Prostate gland (tissue), 2 donors: ENCODE measurements at places on chromosomes 5 and 9. TPM values are rescaled to one million over a fixed set of nuclear protein-coding genes. Genes with fewer than 3 reads are reported as not detected.
A peak's percentile ranks its signal among the peaks of the same experiment; 100 is the strongest.

DNA sequence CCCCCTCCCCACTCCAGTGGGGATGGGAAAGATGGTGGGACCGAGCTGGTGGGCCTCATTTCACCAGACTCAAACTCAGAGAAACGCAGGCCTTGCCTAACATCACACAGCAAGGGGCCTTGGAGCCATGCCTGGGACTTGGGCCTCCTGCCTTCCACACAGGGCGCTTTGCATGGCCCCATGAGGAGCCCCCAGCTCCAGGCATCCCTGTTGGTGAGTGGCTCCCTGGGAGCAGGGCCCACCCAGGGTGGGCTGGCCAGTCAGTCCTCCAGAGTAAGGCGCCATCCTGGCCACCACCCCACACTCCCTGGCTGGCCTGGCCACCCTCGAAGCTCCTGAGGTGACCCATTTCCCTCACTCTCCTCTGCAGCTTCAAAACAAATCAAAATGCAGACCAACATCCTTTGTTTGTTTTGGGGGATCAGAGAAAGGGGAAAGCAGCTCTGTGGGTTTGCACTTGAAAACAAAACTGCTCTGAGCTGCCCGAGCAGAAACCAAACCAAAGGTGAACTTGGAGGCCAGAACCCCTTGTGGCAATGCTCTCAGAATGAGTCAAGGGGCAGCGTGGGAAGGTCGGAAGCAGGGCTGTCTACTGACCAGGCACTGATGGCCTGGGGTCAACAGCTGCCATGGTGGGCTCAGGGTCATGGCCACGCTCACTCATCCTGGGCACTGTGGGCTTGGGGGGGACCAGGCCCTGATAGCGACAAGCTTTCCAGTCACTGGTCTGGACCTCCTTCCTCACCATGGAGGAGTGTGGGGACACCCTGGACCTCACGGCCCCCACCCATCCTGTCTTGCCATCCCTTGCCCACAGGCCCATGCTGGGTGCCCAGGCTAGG lies 37.0 kb upstream of the VDAC1 start:
- H3K4me1 ChIP-seq: no peaks in the 10 kb centered on the region
- H3K36me3 ChIP-seq: no peaks in the 10 kb centered on the region
- H3K27ac ChIP-seq: no peak overlapping the region
- no peak overlapping the region for H3K4me3 ChIP-seq
- DNase-seq: no peak
- H3K27me3 ChIP-seq: no peaks in the 10 kb centered on the region

GRCh38 chr5:42842921-42843641 lies 31.4 kb upstream of the SELENOP start:
- no peak overlapping the region for H3K4me3 ChIP-seq
- no peaks in the 10 kb centered on the region for H3K36me3 ChIP-seq
- no peak for DNase-seq
- no peaks in the 10 kb centered on the region for H3K27me3 ChIP-seq
- no peak overlapping the region for H3K27ac ChIP-seq

DNA sequence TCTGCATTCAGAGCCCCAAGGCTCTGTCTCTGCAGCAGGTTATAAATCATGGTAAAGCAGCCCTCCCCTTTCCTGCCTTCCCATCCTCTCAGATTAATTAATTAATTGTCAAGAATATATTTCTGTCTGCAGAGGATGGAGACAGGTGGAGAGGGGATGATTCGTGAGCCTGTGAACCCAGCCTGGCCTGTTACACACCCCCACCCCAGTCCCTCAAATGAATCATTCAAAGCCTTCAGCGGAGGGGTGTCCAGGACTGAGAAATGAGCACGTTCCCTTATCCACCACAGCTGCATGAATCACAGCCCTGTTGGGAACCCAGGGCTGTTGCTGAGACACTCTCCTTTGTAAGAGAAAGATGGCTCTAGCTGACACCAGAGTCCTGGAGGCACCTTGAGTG lies 56.0 kb downstream of the NIPAL4 start:
- H3K27ac ChIP-seq: peak overlapping the region; percentile 51
- H3K27me3 ChIP-seq: no peaks in the 10 kb centered on the region
- H3K36me3 ChIP-seq: no peaks in the 10 kb centered on the region
- no peaks in the 10 kb centered on the region for H3K4me1 ChIP-seq
- H3K4me3 ChIP-seq: no peak overlapping the region

GRCh38 chr9:5917888-5918287 lies 27.2 kb downstream of the MLANA start:
- no peaks in the 10 kb centered on the region for H3K4me1 ChIP-seq
- H3K27ac ChIP-seq: no peak overlapping the region
- no peaks in the 10 kb centered on the region for H3K27me3 ChIP-seq
- no peak for DNase-seq

- no peaks in the 10 kb centered on the region for H3K4me1 ChIP-seq
- no peak overlapping the region for H3K4me3 ChIP-seq
- no peak for DNase-seq
- H3K27me3 ChIP-seq: no peaks in the 10 kb centered on the region
- no peaks in the 10 kb centered on the region for H3K36me3 ChIP-seq
Observed at GRCh38 chr9:85897848-85898247, 43.1 kb upstream of the NAA35 start.

GRCh38 chr9:68541568-68541967 lies 885 bp upstream of the TMEM252 start:
- DNase-seq: no peak
- no peaks in the 10 kb centered on the region for H3K36me3 ChIP-seq
- H3K4me1 ChIP-seq: peaks cover 2% of the 10 kb centered on the region
- H3K4me3 ChIP-seq: no peak overlapping the region

DNA sequence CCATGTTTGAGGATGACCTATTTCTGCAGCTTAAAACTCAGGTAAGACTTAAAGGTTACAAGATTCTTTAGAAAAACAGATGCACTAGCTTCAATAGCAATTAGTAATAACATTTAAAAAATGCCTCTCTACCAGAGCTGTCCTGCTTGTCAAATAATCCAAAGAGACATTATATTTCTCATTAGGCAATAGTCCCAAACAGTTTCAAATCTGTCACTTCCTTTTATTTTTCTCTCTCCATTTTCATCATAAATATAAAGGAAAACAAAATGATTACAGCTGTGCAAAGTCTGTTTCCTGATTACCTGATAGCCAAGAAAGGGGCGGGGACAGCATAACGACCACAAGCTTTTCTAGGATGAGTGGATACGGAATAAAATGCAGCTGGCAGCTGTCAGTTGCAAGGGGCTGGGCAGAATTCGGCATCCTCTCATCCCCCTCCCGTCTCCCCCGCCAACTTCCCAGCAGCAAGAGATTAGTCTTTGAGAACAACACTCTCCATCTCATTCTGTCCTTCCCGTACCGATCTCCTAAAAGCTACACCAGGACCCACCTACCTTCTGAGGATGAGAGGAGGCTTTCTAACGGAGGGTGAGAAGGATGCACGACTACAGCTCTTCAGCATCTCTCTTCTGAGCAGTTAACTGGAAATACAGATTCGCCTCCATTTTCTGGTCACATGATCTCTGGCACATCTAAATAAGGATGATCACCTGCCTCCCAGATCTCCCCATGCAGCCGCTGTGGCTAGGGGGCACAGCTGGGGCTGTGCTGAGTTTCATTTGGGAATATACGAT lies 72.5 kb upstream of the PCA3 start:
- no peaks in the 10 kb centered on the region for H3K4me1 ChIP-seq
- no peak for DNase-seq
- H3K4me3 ChIP-seq: no peak overlapping the region
- H3K27ac ChIP-seq: no peak overlapping the region
- no peaks in the 10 kb centered on the region for H3K27me3 ChIP-seq

- no peak for DNase-seq
- H3K4me1 ChIP-seq: no peaks in the 10 kb centered on the region
- H3K4me3 ChIP-seq: no peak overlapping the region
- no peaks in the 10 kb centered on the region for H3K27me3 ChIP-seq
Observed at GRCh38 chr9:34737677-34738260, 27.8 kb upstream of the CCL21 start.

GRCh38 chr9:69740872-69741505 lies 18.8 kb downstream of the PTAR1 start:
- no peak overlapping the region for H3K27ac ChIP-seq
- no peak for DNase-seq
- H3K4me3 ChIP-seq: no peak overlapping the region
- H3K4me1 ChIP-seq: no peaks in the 10 kb centered on the region
- H3K27me3 ChIP-seq: no peaks in the 10 kb centered on the region
- no peaks in the 10 kb centered on the region for H3K36me3 ChIP-seq

DNA sequence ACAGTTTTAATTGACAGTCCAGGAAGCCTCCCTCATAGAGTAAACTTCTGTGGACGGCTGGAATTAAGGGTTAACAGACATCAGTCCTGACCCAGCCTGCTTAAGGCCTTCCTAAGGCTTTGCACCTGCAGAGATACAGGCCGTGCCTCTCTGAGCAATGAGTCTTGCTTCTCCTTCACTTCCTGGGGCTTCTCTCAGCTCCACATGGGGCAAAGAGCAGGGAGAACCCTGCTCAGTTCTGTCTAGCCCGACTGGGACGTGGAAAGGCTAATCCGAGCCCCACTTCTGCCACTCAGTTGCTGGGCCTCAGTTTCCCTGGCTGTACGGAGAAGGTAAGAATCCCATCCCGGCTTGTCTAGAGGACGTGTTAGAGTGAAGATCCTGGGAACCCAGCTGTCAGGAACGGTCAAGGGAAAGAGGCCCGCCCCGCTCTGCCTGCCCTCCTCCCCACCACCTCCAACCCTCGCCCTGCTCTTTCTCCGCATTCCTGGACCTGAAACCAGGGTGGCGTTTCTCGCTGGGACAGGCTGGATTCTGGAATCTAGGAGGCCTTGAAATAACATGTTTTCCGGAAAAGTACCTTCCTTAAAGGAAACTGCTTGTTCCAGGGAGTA lies 6.5 kb downstream of the SPAAR start:
- no peak for DNase-seq
- H3K36me3 ChIP-seq: no peaks in the 10 kb centered on the region
- H3K4me3 ChIP-seq: no peak overlapping the region

DNA sequence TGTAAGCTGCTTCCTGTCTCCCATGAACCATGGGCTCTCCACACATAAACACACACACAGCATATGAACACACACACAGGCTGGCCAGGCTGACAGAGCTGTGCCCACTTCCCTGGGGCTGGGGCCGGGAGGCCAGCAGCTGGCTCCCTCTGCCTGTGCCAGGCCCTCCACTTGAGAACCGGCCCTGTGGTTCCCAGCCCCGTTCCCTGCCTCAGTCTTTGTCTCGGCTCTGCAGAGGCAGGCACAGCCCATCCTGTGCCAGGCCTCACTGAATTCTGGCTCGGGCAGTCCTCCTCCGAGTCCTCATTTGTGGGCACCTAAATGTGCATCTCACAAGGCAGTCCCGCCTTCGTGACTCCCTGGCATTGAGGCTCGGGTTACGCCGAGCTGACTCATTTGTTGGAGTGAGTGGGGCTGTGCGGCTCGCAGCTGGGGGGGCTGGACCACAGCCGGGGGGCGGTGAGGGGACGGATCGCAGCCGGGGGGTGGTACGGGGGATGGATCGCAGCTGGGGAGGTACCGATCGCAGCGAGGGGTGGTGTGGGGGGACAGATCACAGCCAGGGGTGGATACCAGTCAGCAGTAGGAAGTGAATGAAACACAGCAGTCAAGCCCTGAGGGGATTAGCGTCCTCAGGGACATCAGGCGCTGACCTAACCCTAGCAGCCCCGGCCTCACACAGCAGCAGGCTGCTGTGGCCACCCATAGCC lies 72.3 kb downstream of the PSMB7 start:
- H3K4me3 ChIP-seq: no peak overlapping the region
- no peaks in the 10 kb centered on the region for H3K27me3 ChIP-seq
- peaks cover 3% of the 10 kb centered on the region for H3K36me3 ChIP-seq
- DNase-seq: peak; percentile 58
- no peaks in the 10 kb centered on the region for H3K4me1 ChIP-seq
- peak overlapping the region; percentile 65 for H3K27ac ChIP-seq

DNA sequence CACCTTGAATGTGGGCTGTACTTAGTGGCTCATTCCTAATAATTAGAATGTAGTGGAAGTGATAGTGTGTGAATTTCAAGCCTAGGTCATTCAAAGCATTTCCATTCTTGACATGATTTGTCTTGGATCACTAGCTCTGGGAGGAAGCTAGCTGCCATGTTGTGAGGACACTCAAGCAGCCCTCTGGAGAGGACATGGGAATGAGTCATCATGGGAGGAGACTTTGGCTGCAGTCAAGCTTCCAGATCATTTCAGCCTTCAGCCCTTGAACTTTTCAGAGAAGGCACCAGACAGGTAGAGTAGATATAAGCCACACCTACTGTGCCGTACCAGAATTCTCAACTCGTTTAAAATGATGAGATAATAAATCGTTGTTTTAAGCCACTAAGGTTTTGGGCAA lies 506.9 kb downstream of the ZNF608 start:
- H3K27ac ChIP-seq: no peak overlapping the region
- no peaks in the 10 kb centered on the region for H3K27me3 ChIP-seq
- no peaks in the 10 kb centered on the region for H3K36me3 ChIP-seq
- H3K4me1 ChIP-seq: no peaks in the 10 kb centered on the region

- no peak overlapping the region for H3K4me3 ChIP-seq
- H3K27me3 ChIP-seq: no peaks in the 10 kb centered on the region
- DNase-seq: no peak
- H3K36me3 ChIP-seq: no peaks in the 10 kb centered on the region
Observed at GRCh38 chr5:149324641-149325040, 20.7 kb upstream of the GRPEL2 start.

- no peak overlapping the region for H3K4me3 ChIP-seq
- peaks cover 2% of the 10 kb centered on the region for H3K4me1 ChIP-seq
- peak overlapping the region; percentile 39 for H3K27ac ChIP-seq
- H3K36me3 ChIP-seq: no peaks in the 10 kb centered on the region
Observed at GRCh38 chr5:52727576-52727975, 60.1 kb upstream of the ITGA1 start.

DNA sequence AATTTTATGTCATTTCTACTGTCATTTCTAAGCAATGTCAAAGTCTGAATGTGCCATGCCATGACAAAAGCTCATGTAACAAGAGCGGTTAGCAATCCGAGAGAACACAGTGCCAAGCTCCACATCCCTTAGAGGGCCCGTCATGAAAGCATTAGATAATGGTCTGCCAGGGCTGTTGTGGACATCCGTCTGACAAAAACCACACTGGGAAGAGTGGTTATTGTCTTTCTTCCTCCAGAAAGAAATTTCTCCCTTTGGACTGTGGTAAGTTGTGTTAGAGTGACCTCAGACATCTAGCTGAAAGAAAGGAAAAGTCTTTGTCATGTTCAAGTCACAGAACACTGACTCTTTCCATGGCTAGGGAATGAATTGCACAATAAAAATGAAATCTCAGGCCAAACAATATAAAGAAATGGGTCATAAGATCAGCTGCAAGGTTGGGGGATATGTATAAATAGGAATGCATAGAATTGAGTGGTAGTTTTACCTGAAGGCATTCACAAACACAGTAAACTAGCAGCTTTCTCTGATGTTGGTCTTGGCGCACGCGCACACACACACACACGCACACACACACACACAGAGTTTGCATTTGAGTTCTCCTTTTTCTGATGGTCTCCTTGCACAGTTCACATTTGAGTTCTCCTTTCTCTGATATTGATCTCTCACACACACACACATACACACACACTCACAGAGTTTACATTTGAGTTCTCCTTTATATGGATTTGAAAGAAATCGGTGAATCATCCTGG lies 5.3 kb downstream of the SLC1A3 start:
- H3K4me1 ChIP-seq: no peaks in the 10 kb centered on the region
- H3K27me3 ChIP-seq: no peaks in the 10 kb centered on the region
- H3K4me3 ChIP-seq: no peak overlapping the region
- H3K36me3 ChIP-seq: no peaks in the 10 kb centered on the region
- H3K27ac ChIP-seq: no peak overlapping the region

- no peak for DNase-seq
- H3K4me1 ChIP-seq: no peaks in the 10 kb centered on the region
- no peak overlapping the region for H3K4me3 ChIP-seq
- no peaks in the 10 kb centered on the region for H3K27me3 ChIP-seq
Observed at GRCh38 chr5:171050916-171051315, 189.1 kb downstream of the RANBP17 start.

GRCh38 chr5:142934051-142934762 lies 164.0 kb downstream of the ARHGAP26 start:
- no peak for DNase-seq
- H3K4me3 ChIP-seq: no peak overlapping the region
- no peak overlapping the region for H3K27ac ChIP-seq

HCN1 gene
- 0.05 TPM for total RNA-seq

ARL14EPL gene
- not detected for total RNA-seq

GDA gene
- total RNA-seq: not detected

RNF208 gene
- total RNA-seq: 3.8 TPM
